ENCODE measurements at places on chromosomes 4 and X.

DNA sequence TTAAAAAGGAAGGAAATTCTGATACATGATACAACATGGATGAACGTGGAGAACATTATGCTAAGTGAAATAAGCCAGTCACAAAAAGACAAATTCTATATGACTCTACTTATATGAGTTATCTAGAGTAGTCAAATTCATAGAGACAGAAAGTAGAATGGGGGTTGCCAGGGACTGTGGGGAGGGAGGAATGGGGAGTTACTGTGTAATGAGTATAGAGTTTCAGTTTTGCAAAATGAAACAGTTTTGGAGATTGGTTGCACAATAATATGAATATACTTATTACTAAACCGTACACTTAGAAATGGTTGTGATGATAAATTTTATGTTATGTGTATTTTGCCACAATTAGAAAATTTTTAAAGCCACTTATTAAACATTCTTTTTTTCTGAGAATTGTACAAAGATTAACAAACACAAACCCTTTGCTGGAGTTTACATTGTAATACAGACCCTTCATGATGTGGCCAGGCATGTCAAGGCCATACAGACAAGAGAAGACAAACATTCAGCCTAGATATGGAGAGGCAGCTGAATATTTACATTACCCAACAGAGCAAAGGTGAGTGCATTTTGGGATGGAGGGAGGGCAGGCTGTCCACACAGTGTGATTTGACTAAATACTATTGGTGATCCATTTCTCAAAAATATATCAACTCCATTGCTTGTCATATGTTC lies 21.2 kb upstream of the GPC3 start:
- DNase-seq, result no peak

- DNase-seq, result no peak
Measured at GRCh38 chr4:156705311-156705710, 266.3 kb downstream of the PDGFC start.

DNA sequence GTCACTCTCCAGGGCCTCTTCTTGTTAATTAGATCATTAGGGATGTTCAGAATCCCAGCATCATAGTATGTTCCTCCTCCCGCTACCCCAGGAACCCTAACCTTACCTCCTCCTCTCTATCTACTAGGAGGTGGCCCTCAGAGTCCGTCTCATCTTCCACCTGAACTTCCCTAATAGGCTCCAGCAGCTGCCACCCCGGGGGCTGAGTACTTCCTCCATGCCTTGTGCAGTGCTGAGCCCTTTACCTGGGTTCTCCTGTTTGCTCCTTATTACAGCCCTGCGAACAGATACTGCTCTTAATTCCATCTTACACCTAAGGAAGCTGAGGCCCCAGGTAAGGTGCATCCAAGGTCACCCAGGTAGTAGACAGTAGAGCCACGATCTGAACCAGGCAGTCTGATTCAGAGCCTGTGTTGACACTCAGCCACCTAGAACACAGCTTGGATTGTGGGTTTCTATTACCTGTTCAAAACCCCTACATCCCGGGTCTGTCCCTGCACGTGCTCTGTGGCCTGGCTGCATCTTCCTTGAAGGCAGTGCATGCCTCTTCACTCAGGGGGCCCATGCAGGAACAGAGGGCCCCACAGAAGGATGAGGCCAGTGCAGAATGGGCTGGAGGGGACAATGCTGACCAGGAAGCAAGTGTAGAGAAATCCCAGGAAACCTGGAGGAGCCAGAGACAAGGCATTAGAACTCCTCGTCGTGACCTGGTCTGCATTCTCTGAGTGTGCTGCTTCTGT lies 51.4 kb upstream of the MSANTD1 start:
- no peak for DNase-seq

DNA sequence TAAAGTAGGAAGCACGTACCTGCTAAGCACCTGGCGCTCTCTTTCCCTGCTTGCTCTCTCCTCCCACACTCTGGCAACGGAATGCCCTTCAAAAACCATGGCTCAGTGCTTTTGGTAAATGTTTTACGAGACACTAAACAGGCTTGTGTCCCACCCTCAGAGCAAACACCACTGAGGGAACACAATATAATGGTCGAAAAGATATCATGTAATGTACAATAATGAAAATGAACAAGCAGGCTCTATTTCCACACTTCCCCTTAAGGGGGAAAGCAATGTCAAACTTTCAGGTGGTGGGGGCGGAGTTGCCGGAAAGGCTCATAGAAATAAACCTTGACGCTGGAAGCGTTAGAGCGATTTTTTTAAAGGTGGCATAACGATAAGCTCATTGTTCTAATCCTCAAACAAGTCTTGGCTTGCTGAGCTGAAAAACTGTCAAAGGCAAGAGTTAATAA lies 115.1 kb downstream of the RBM47 start:
- DNase-seq, result no peak

GRCh38 chr4:140103676-140104075 lies 50.3 kb downstream of the MAML3 start:
- DNase-seq, result no peak

DNA sequence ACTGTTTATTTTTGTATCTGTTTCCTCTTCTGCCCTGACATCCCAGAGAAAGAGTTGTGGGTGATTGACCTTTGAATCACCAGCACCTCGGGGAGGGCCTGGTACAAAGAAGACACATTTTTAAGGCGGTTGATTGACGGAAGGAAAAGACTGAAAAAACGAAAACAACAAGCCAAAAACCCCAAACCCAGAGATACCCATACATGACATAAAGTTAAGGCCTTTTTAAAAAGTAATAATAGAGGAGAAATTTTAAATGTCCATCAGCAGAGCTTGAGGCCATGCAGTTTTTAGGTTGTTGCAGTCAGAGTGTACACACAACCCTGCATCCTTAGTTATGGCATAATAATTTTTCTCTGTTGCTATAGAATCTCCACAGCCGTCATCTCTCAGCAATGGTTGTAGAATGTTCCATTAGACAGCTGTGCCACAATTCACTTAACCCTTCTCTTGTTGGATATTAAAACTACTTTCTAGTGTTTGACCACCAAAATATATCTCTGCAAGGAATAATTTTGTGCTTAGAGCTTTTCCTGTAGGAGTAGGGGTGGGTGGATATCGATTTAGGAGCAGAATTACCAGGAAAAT lies 110.2 kb downstream of the GNL3L start:
- no peak for DNase-seq

GRCh38 chr4:172830295-172830764 lies 338.3 kb upstream of the GALNT7 start:
- DNase-seq, result no peak

DNA sequence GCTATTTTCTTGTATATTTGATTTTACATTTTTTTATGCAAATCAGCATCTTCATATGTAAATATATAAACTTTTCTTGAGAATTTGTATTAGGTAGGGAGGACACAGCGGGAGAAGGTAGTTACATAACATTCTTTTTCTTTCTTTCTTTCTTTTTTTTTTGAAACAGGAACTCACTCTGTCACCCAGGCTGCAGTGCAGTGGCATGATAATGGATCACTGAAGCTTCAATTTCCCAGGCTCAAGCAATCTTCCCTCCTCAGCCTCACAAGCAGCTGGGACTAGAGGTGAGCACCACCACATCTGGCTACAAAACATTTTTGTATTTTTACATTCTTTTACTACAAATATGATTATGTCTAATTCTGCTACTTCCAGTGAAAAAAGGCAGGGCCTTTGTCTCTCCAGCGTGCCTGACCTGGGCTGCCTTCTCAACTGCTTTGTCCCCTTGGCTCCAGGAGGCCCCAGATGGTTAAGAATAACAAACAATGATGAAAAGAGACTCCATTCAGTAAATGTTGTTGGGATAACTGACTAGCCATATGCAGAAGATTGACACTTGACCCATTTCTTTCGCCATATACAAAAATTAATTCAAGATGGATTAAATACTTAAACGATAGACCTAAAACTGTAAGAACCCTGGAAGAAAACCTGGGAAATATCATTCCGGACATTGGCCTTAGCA lies 46.5 kb upstream of the FAT4 start:
- no peak for DNase-seq

GRCh38 chr4:64503416-64503815 lies 94.2 kb upstream of the TECRL start:
- DNase-seq, result no peak

DNA sequence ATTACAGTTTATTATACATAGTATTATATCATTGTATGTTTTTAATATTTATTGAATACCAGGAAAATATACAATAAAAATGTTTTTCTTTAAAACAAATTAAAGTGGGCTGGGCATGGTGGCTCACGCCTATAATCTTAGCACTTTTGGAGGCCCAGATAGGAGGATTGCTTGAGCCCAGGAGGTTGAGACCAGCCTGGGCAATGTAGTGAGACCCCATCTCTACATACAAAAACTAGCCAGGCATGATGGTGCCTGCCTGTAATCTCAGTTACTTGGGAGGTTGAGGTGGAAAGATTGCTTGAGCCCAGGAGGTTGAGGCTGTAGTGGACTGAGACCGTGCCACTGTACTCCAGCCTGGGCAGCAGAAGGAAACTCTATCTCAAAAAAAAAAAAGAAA lies 38.3 kb upstream of the PDS5A start:
- no peak for DNase-seq

DNA sequence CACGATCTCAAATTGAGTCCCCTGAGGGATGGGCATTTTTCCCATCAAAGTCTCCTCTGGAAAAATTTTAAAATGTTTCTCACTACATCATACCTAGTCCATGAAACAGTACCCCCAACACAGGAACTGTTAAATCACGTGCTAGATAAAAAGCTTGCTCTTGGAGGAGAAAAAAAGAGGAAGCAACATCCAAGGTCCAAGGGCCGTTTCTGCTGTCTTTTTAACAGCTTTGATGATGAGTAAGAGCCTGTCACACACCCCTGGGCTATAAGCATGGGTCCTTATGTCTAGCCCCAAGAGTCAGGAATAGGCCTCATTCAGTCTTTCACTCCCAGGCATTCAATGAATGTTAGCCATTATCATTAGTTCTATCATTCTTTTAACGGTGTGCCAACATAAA lies 128.9 kb downstream of the SH3KBP1 start:
- DNase-seq, result peak; percentile 63

DNA sequence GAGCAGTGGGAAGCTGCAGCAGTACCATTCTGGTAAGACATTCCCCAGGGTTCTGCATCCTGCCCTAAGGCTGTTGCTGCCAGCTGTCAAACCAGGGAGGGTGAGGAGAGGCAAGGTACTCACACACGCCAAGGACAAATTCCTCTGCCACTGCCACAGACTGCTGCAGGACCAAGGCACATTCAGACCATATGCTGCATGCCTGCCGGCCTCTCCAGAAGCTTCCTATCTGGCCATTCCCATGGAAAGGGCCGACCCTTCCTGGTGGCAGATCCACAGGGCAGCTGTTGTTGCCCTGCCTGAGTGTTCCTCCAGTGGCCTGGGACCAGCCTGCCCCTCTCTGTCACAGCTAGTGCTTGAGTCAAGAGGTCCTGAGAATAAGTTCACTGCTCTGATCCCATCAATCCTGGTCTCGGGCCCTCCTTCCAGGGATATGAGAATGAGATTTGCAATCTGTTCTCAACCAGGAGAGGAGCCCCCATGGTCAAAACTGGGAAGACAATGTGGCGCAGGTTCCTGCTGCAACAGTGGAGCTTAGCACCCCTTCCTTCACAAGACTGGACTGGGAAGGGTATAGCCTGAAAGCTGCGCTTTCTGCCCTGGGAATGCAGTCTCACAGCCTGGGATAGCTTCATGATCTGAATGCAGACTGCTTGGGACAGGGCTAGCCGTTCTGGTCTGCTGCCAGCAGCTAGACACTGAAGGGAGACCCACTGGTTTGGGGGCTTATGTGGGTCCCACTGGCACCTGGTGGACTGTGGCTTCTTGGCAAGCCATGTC lies 342.5 kb upstream of the NDST3 start:
- DNase-seq, result peak; percentile 65

Measured in islet precursor cell (in vitro differentiated cells).